ENCODE measurements at places on chromosomes 5 and 9.

DNA sequence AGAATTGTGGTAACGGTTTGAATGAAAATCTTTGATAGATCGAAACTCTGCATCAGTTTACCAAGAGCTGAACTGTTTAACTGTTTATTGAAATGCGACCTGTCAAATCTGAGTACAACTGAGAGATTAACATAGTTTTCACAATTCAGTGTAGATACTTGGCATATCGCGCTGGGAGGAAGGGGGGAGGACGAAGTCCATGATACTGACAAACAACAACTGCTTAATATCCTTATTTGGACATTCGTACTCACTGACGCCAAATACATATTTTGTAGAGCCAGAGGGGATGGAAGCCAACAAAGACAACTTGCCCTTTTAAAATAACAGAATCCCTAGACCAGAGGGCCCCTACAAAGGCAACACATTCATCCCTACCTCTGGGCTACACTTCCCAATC lies 93.2 kb downstream of the GLIS3 start:
- no peak for DNase-seq

DNA sequence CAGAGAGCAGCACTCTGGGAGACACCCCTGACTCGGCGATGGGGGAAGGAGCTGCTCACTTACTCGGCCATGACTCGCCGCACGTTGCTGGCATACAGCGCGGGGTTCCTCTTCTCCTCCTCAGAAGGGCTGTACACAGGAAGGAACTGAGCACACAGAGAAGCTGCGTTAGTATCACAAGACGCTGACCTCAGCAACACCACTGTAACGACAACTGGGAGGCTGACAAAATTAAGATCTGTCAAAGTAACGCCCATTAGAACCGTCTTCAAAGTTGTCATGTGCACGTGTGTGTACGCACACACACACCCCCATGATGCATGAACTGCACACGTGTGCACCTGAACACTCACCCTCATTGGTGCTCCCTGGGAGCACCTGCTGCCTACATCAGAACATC lies 32.1 kb upstream of the SLC6A3 start:
- no peak for DNase-seq

- no peak for DNase-seq
These were observed 12.6 kb downstream of the HABP4 start for GRCh38 chr9:96462541-96462940.

GRCh38 chr5:159576902-159577301 lies 246.6 kb upstream of the IL12B start:
- no peak for DNase-seq

DNA sequence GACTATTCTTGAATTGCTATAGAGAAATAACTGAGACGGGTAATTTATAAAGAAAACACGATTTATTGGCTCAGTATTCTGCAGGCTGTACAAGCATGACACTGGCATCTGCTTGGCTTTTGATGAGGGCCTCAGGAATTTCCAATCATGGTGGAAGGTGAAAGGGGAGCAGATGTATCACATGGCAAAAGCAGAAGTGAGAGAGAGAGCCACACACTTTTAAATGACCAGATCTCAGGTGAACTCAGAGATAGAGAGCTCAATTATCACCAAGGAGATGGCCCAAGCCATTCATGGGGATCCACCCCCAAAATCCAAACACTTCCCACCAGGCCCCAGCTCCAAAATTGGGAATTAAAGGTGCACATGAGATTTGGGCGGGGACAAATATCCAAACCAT lies 15.3 kb downstream of the GABRA1 start:
- DNase-seq = no peak

DNA sequence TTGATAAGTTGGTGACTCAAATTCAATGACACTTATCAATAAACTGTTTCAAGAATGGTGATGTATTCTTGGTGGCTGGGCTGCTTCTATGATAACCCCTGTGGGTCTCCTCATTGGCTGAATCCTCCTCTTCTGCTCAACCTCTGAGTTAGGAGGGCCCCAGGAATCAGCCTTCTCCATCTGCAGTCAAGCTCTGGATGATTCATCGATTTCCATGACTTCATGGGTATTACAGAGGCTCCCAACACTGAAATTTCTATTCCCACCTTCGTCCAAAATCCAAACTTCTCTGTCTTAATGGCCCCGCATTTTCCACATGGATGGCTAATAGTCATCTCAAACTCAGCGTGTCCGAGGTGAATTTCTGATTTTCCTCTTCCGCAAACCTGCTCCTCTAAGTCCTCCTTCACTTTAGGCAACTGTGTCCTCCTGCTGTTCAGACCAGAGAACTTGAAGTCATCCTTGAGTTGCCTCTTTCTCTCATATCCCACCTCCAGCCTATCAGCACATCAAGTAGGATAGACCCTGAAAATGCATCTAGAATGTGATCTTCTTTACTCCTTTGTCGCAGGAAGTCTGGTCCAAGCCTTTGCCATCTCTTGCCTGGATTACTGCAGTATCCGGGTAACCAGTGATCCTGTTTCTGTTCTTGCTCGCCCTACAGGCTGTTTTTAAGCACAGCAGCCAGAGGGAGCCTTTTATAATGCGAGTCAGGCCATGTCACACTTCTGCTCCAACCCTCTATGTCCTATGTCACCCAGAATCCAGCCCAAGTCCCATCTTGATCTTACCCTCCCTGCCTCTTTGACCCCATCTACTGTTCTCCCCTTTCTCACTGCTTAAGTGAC lies 41.4 kb upstream of the IL7R start:
- DNase-seq = peak; percentile 41

GRCh38 chr9:86046930-86047341 lies 52.4 kb downstream of the GOLM1 start:
- DNase-seq = no peak

DNA sequence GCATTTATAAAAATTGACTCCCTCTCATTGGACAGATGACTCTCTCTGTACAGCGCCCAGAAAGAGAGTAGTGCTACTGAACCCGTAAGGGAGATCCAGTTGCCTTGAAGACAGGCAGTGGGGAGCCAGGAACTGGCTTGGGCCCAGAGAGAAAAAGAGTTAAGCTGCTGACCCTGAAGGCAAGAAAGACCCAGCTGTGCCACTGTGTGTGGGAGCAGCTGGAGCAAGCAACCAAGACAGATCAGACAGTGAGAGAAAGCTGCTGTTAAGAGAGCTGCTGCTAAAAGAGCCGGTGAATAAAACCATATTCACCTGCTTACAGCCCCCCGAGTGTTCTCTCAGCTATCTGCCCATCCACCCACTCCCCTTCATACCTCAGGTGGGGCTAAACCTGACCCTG lies 149.7 kb upstream of the ADAMTS16 start:
- DNase-seq = no peak

DNA sequence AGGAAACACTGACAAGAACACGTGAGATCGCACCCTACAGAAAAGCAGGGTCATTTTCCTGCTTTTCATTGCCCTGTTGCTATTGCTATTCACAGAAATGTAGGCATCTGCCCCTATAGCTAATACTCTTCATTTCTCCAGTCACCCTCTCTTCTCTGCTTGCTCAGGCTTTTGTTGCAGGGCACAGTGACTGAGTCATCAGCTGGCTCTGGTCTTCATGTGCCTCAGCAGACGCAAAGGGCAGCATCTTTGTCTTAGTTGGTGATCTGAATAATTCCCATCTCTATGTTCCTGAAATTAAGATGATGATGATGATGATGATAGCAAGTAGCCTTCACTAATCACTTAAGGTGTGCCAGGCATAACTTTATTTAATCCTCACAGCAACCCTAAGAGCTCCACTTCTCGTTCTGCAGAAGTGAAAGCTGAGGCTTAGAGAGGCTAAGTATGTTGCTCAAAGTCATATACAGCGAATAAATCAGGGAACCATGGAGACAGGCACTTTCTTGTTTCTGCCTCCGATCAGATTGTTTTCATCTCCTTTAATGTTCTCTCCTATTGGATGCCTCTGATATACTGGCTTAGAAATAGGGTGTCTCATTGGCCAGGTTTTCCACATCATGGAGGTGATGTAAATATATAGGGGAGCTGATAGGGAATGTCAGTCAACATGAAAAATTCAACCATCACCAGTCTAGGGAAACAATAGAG lies 133.0 kb upstream of the STK32A start:
- DNase-seq = no peak

- no peak for DNase-seq
These were observed 1045.3 kb downstream of the TLE1 start for GRCh38 chr9:80644044-80644443.

- no peak for DNase-seq
These were observed 30.2 kb upstream of the WWC1 start for GRCh38 chr5:168261227-168261571.

DNA sequence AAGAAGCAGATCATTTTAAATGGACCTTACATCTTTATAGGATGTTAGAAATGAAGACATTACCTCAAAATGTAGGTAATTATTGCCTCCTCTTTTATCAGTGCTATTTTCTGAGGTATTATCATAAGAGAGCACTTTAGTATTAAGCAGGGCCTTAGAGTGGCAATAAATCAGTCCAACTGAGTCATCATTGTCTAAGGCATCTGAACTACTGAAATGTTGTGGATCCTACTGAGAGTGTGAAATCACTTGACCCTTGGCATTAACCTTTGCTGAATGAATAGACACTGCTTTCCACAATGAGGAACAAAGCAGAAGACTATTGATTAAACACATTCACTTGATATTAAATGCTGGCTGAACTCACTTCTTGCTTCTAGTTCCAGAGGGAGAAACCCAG lies 224.6 kb upstream of the ARRDC3 start:
- DNase-seq = no peak

DNA sequence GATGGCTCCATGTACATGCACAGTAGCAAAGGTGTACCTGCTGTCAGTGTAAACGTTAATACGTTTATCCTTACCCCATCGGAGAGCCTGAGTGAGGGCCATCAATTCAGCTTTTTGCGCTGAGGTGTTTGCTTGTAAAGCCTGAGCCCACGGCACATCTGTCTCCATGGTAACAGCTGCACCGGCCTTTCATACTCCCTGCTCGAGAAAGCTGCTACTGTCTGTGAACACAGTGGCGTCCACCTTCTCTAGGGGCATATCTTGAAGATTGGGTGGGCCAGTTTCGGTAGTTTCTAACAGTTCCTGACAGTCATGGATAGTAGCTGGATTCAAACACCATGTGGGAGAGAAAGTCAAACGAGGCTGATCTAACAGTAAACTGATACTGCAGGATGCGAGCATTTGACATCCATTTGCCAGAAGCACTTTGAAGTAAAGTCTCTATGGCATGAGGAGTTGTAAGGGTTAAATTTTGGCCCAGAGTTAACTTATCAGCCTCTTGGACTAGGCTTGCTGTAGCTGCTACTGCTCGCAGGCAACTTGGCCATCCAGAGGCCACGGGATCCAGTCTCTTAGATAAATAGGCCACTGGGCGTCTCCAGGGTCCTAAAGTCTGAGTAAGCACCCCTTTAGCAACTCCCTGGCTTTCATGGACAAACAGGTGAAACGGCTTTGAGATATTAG lies 21.0 kb upstream of the RHOBTB3 start:
- no peak for DNase-seq

GRCh38 chr5:31098811-31099210 lies 94.7 kb upstream of the CDH6 start:
- DNase-seq = no peak

DNA sequence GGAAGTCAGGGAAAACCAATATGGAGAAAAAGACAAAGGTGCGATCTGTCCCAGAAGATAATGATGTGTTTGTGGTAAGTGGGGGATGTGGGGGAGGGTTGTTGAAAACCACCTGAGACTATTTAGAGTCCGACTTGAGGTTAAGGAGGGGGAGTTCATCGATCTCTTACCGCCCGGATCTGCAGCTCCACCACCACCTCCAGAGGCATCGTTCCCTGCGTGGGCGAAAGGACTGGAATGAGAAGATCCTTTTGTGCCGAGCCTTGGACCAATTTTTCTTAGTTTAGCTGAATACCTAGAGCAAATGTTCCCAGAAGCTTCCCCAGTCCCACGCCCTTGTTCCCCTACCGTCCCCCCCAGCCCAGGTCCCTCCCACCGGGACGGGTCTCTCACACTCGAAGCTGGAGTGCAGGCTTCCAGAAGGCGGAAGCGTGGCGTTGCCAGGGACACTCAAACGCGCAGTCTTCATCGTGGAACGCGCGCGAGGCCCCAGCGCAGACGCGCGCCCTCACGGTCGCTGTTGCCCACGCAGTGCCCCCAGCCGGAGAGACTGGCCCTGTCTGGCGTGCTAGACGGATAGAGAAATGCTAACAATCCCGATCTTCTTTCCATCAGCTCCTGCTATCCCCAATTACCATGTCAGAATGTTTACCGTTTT lies at the start of gene SPATA6L:
SPATA6L (minus strand) TSS at position 439 of the 658 bp plus-strand sequence; CDS start at position 209, 230 bp downstream.
- peak; percentile 59 for DNase-seq

DNA sequence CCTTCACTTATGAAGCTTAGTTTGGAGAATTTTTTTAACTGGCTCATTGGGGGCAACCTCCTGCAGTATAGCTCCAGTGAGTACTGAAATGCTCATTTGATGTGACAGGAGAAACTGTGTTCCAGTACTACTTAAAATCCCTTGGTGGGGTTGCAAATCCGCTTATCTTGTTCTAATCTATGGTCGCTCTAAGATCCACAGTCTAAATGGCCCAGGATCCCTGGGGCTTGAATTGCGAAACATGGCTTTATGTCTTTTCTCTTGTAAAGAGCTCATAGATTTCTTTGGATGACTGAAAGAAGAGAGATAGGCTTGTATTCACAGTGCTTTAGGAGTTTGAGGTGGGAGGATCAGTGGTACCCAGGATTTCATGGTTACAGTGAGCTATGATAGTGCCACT lies 52.7 kb downstream of the ADAMTSL1 start:
- DNase-seq = no peak

DNA sequence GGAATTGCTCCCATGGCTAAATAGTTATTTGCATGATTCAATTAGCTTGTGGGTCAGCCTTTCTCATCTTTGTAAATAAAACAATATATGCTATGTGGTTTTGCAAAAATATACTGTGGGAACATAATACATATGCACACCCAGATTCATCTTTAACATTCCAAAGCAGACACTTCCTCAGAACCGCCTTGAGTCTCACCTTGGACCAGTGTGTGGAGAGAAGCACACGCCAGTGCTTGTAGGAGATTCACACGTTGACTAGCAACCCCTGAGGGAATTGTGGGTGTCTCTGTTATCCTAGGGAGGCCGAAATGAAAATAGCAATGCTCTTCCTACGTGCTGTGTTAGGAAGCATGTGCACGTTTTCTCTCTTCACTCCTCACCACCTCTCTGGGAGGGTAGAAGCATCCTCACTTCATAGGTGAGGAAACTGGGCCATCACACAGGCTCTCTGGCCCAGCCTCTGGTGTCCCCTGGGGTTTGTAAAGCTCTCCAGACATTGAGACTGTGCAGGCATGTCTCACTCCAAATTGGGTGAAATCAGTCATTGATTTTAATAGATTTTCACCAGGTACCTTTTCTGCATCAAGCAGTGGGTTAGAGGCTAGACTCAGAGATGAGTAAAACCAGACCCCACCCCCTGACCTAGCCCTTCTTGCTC lies 221.7 kb downstream of the PBX3 start:
- no peak for DNase-seq

DNA sequence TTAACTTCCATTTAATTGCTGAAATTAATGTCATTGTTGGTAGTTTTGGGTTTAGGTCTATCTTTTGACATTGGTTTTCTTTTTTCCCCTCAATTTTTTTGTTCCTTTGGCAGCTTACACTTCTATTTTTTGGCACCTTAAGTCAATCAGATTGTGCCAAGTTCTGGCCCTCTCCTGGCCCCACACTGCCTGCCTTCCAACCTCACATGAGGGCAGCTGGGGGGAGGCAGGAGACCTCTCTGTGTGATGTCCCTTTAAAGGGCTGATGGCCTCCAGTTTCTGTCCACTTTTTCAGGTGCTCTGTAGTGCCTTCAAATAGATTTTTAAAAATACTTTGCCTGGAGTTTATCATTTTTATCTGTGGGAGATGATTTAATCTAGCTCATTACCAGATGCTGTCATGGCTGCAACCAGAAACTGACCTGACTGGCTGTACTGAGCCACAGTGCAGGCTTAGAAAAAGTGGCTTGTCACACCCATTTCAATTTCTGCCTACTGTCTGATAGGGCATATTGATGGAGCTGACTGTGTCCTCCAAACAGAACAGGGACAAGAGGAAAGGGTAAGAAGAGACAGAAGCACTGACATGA lies 196.6 kb downstream of the FANCC start:
- no peak for DNase-seq
